LoVo (cell line): ENCODE measurements at places on chromosomes 7 and 10.

- DNase-seq = no peak
Observed at GRCh38 chr10:78563314-78563713, 505.5 kb upstream of the ZMIZ1 start.

DNA sequence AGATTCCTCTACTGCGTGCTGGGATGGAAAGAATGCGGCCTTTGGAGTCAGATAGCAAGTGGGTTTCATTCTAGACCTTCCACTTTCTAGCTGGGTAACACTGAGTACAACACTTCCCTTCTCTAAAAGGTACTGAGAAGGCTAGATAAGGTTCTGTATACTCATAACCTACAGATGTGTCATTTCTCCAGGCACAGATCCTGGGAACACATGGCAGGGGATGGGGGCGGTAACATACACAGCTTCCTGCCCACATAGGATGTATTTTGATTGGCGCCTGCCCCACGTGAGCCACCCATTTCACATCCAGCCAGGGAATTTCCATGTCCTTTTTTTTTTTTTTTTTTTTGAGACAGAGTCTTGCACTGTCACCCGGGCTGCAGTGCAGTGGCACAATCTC lies 31.8 kb downstream of the KLRG2 start:
- DNase-seq = no peak

GRCh38 chr7:137964824-137965545 lies 36.9 kb downstream of the CREB3L2 start:
- DNase-seq = no peak

GRCh38 chr7:3605222-3605621 lies 304.2 kb downstream of the SDK1 start:
- no peak for DNase-seq

- DNase-seq = no peak
Observed at GRCh38 chr7:67019562-67020390, 23.1 kb downstream of the TYW1 start.

GRCh38 chr7:148982654-148983199 lies 45.6 kb downstream of the PDIA4 start:
- no peak for DNase-seq

- DNase-seq = no peak
Observed at GRCh38 chr7:43018446-43018845, 86.3 kb downstream of the MRPL32 start.

- DNase-seq = no peak
Observed at GRCh38 chr10:18474118-18474455, 177.3 kb downstream of the NSUN6 start.

- DNase-seq = no peak
Observed at GRCh38 chr10:3477683-3478082, 305.1 kb upstream of the PITRM1 start.

- DNase-seq = no peak
Observed at GRCh38 chr7:44772440-44772839, 23.8 kb downstream of the ZMIZ2 start.

DNA sequence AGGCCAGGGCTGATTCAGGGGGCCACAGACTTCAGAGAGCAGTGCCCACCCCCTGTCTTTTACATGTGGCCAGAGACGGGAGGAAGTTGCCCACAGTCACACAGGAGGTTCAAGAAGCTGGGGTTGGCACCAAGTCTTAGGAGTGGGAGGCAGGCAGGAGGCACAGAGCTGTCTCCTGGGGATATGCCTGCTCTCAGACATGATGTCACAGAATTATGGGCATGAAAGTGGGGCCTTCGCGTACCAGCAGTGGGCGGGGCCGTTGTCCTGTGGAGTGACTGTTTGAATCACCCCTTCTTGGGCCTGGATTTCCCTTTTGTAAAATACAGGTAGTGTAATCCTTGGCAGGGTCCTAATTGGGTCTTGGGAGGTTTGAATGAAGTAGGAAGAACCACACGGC lies 81.2 kb upstream of the PPIF start:
- DNase-seq = no peak

- DNase-seq = no peak
Observed at GRCh38 chr7:158811894-158812293, 17.4 kb downstream of the ESYT2 start.

GRCh38 chr10:35460852-35461460 lies 124.6 kb downstream of the CCNY start:
- DNase-seq = no peak
